ENCODE measurements at places on chromosomes 2 and 18.

- no peak for DNase-seq
Measured at GRCh38 chr2:194096402-194096801, 1560.6 kb upstream of the SLC39A10 start.

DNA sequence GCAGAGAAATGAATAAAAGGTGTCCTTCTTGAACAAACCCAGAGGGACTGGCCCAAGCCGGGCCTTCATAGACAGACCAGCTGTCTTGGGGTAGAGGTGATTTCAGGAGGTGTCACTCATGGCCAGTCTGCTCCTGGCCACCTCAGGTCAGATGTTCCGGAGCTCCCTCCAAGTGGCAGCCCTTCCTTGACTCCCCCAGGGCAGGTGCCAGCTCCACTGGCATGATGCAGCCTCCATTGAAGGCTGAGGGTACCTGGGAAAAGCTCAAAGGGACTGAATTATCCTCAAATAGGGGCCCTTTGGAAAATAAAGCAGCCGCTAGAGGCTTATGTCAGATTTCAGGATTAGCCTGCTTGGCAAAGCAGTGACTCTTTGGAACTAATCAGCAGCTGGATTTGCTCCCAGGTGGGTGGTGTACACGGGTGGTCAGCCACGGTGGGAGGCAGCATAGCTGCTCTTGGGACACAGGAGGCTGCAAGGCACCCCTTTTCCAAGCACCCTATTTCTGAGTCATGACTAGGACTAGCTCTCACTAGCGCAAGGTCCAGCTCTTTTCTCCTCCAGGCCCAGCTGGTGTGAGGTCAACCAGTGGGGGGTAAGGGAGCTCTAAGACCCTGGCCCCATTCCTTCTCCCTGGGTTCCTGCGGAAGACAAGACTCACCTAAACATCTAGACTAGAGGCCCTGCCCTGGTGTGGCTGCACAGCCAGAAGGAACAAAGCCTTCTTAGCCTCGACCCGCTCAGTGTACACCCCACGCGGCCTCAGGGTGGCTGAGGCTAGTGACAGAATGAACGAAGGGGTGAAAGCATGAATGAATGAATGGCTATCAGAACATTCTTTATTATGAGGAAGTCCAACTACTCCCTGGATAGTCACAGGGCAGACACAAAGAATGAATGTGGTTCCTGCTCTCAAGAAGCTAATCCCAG, 29.3 kb downstream of the HS1BP3 start:
- no peak for DNase-seq

DNA sequence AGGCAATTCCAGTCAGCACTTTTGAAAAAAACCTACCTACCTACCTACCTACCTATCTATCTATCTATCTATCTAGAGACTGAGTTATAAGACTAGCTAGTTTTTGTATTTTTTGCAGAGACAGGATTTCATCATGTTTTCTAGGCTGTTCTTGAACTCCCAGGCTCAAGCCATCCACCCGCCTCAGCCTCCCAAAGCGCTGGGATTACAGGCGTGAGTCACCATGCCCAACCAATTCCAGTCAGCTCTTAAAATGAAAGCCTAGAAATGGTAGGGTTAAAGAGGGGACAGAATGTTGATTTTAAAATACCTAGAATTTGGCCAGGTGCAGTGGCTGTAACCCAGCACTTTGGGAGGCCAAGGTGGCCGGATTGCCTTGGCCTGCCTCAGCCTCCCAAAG, 19.1 kb downstream of the MSH2 start:
- no peak for DNase-seq

- DNase-seq, result no peak
Measured at GRCh38 chr2:30686669-30687068, 120.6 kb downstream of the CAPN13 start.

DNA sequence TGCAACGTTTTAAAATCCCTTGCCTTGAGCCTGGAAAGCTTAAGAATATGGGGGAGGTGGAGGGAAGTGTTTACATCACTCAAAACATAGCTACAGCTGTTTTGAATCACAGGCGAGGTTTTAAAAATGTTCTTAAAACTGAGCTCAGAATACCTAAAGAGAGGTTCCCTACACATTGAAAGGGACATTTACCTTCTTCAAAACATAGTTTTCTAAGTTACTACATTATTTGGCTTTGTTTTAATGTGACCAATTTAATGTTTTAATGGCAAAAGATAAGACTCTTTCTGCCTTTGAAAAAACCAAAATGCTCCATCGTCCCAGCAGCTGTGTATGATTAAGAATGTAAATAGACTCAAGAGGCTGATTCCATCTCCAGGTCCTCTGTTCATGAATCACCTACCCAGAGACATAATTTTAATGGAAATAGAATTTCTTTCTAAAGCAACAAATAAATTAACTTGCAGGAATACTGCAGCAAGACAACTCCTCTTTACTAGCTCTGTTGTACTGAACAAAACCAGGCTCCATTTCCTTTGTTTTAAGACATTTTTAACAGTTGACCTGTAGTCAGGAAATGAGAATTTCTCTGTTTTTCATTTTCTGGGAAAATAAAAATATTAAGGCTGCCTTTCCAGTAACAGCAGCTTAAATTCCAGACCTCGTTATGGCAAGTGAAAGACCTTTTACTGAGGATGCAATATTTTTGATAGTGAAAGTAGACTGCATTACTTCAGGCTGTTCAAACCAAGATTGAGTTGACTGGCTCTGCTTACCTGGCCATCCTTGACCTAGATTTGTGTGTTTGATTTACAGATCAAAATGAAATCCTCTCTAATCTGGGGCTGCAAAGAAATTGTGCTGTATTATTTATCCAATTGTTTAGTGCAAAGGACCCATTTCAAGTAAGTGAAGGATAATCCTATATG, 33.7 kb upstream of the WDR75 start:
- no peak for DNase-seq

DNA sequence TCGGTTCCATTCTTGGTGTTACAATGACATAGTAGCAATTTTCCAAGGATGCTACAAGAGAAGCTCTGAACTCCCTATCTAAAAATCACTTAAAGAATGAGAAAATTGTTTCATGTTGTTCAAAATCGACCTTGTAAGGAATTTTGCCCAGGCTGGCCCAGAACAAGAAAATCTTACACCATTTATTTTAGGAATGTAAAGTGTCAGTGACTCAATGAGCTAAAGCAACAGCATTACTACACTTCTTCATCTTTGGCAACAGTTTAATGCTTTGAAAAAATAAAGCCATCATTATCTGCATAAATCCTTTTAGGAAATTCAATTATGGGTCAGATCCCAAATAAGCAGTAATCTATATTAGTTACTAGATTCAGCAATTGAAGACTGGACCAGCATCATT, 38.6 kb downstream of the SLC25A12 start:
- no peak for DNase-seq

DNA sequence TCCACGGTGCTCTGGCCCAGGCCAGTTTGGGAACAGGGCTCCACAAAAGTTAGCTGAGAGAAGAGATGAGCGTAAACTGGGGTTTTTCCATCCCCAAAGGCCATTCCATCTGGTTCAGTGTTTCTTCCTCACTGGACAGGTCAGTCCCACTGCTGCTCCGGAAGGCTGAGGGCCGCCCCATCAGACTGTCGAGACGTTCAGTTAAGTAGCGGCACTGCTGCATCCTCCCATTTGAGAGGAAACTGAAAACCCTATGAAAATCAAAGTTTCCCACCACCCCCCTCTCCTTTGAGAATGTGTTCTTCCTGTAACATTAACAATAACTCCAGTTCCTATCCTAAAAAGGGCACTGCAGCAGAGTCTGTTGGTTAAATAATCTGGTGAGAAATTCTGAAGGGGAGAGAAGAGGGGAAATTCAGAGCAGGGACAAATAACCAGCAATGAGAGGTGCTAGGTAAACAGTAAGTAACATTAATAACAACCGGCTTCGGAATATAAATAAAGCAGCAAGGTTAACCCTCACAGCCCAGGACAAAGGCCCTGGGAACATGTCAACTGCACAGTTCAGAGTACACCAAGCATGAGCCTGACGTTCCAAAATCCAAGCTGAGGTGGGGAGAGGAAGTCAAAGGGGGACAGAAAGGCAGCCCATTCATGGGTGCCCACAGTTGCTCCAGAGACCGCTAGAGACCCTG, 55.4 kb downstream of the UXS1 start:
- no peak for DNase-seq

DNA sequence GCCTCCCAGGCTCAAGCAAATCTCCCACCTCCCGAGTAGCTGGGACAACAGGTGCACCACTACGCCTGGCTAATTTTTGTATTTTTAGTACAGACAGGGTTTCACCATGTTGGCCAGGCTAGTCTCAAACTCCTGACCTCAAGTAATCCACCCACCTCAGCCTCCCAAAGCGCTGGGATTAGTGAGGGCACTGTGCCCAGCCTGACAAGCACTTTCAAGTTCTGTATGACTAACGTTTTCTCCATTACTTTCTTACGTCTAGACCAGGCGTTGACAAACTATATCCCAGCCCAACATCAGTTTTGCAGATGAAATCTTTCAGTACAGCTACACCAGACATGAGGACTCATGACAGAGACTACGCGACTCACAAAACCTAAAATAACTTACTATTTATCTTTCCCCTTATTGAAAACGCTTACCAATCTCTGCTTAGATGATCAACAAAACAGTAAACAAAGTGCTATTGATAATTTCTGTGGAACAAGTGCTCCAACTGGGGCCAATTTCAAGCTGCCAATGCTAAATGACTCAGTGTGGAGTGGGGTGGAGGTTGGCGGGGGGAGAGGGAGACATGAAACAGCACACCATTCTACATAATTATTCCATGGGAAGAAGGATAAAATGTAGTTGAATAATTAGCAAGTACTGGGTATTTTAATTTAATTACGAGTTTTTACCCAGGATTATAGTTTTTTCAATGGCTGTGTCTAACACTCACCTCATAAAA, 59.1 kb downstream of the SAP130 start:
- DNase-seq, result no peak

DNA sequence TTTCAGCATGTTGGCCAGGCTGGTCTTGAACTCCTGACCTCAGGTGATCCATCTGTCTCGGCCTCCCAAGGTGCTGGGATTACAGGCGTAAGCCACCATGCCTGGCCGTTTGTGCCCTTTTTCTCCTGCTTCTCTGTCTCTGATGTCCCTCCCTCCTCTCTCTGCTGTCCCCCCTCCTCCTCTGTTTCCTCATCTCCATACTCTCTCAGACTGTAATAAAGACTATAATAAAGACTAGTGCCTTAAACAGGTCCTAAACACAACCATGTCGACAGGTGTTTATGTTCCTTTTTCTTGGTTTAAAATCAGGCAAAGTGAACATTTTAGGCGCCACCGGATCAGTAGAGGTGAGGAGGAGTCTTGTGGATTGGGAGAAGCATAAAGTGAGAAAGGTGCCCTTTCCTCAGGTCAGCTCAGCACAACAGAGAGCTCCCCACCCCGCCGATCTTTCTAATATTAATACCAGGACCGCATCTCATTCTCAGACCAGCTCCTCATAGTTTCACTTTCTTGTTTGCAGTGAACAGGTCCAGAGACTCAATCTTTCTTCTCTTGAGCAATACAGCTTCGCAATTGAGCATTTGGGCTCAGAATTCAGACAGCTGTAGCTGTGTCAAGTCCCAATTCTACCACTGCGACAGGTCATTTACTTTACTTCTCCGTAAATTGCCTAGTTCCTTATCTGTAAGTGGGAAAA, 23.7 kb downstream of the TIMM21 start:
- no peak for DNase-seq

- DNase-seq, result no peak
Measured at GRCh38 chr2:239144713-239144999, 256.2 kb downstream of the HDAC4 start.

- no peak for DNase-seq
Measured at GRCh38 chr2:11245322-11245721, 90.1 kb downstream of the SLC66A3 start.

GRCh38 chr2:70558195-70558808, 4.7 kb upstream of the TGFA start:
- DNase-seq, result no peak

GRCh38 chr2:120439637-120440384, 93.9 kb downstream of the INHBB start:
- no peak for DNase-seq

Measured in NCI-H524 treated with DMSO at 0.1 percent for 48 hours (cell line).